ENCODE measurements at places on chromosomes 13 and 19.

GRCh38 chr13:102751886-102752285, 21.7 kb downstream of the TEX30 start:
- DNase-seq, result no peak

- no peak for DNase-seq
Observed at GRCh38 chr19:32540621-32541020, 40.4 kb upstream of the PDCD5 start.

- DNase-seq, result no peak
Observed at GRCh38 chr19:39936622-39937021, 2.2 kb upstream of the FCGBP start.

DNA sequence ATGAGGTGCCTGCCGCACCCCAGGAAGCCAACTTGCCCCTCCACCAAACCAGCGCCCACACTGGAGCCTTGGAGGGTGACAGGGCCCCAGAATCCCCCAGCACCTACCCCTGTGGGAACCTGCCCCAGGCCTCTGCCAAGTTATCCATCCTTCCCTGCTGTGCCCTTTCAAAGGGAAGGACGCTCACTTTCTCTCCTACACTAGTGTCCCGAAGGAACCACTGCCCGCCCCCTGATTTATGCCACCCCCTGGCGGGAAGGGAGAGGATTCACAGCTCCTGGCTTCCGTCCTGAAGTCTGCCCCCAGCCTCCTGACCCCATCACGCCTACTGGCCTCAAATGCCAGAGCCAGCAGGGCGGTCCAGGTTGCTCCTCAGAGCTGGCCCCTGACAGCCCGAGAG, 1.4 kb downstream of the EVI5L start:
- no peak for DNase-seq

DNA sequence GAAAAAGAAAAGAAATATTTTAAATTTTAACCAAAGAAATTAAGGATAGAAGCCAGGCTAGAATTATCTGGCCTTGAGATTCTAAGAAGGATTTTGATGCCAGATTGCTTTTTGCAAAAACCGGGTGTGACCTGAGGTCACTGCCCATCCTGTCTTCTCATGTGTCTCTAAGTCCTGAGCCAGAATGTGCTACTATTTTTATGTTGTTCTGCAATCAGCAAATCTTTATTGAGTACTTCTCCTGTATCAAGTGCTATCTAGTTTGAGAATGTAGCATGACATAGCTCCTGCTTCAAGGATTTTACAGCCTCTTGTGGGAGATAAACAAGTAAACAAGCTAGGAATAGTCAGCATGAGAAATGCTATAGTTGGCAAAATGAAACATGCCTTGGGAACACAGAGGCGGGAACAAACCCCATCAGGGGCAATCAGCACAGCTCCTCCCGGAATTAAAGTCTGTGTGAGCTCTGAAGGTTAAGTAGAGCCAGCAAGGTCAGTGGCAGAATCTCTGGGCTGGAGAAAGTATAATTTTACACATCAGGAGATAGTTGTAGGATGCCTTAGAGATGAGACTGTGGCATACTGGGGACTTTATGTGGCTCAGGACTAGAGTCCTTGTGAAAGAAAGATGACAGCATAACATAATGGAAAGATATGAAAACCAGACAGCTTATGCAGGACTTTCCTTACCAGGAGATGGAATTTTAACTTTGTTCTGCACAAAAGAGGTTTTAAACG, 899.5 kb upstream of the SLC10A2 start:
- no peak for DNase-seq

DNA sequence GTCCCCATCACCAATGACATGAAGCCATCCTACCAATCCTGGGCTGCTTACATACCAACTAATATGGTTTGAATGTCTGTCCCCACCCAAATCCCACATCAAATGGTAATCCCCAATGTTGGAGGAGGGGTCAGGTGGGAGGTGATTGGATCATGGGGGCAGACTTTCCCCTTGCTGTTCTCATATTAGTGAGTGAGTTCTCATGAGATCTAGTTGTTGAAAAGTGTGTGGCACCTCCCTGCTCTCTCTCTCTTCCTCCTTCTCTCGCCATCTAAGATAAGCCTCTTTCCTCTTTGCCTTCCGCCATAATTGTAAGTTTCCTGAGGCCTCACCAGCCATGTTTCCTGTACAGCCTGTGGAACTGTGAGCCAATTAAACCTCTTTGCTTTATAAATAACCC, 53.6 kb upstream of the FAM124A start:
- no peak for DNase-seq

- peak; percentile 26 for DNase-seq
Observed at GRCh38 chr19:54388802-54389139, 24.0 kb upstream of the LAIR1 start.

DNA sequence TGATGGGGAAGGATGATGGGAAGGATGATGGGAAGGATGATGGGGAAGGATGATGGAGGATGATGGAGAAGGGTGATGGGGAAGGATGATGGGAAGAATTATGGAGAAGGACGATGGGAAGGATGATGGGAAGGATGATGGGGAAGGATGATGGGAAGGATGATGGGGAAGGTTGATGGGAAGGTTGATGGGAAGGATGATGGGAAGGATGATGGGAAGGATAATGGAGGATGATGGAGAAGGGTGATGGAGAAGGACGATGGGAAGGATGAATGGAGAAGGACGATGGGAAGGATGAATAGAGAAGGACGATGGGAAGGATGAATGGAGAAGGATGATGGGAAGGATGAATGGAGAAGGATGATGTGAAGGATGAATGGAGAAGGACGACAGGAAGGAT, 13.5 kb downstream of the C2CD4C start:
- no peak for DNase-seq

DNA sequence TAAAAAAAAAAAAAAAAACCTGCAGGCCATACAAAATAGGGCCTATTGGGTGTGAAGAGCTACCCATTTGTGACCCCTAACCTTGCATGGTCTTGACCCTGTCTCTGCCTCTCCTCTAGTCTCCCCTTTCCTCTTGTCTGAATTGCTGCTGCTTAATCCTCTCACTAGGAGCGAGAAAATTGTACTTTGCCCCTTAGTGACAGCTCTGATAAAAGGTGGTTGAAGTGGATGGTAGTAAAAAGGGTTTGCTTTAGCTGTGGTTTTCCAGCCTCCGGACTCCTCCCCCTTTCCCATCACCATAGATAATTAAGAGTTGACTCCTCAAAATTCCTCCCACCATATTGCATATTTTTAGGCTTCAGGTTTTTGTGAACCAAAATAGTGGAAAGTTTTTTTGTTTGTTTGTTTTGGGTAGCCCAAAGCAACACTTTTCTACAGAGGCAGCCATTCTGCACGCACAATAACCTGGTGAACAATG, 23.5 kb downstream of the ACTN4 start:
- DNase-seq, result no peak

- DNase-seq, result no peak
Observed at GRCh38 chr13:86591862-86592261, 792.6 kb upstream of the SLITRK6 start.

Measured in CD4-positive, alpha-beta T cell treated with Interleukin-2 at 100 ng/mL for 4 hours (primary cell).